Right ventricle myocardium superior (tissue), 1 donor: ENCODE measurements at places on chromosomes 13 and 19. TPM values are rescaled to one million over a fixed set of nuclear protein-coding genes. Genes with fewer than 3 reads are reported as not detected.
A peak's percentile ranks its signal among the peaks of the same experiment; 100 is the strongest.

DNA sequence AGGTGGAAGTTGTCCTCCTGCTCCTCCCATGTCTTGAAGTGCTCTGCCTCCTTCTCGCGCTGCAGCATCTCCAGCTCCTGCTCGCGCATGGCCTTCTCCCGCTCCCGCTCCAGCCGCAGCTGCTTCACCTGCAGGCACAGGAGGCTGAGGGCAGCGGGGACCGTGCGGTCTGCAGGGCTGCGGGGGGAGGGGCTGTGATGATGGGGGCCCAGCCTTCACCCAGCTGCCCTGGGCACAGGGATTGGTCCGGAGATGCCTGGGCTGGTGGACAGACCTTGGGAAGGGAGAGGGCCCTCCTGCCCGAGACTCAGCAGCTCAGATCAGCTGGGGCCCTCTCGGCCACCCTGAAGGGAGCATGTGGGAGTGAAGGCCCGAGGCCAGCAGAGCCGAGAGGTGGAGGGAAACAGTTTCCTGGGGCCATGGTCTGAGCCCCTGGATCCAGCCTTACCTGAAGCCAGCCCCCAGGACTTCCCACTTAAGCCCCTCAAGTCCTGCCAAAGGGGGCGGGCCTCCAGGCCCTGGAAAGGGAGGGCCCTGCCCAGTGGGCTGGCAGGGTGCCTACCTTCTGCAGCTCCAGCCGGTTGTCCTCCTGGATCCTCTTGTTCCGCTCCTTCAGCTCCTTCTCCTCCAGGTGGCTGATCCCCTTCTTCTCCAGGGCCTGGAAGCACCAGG, 6.3 kb downstream of the CACTIN start:
- no peak for DNase-seq

- no peak for DNase-seq
These were observed 218.7 kb downstream of the KCTD12 start for GRCh38 chr13:76667551-76667950.

- DNase-seq, result no peak
These were observed 49.4 kb upstream of the RNF113B start for GRCh38 chr13:98226496-98226895.

GRCh38 chr13:33147832-33148231, 131.6 kb downstream of the KL start:
- no peak for DNase-seq

- no peak for DNase-seq
These were observed 19.3 kb downstream of the EDDM13 start for GRCh38 chr19:56291867-56292266.

Gene DNASE2
- 16.9 TPM for total RNA-seq

GRCh38 chr19:53927739-53928138, 18.7 kb downstream of the CACNG7 start:
- no peak for DNase-seq

Gene CEP89
- total RNA-seq, result 7.7 TPM

- DNase-seq, result peak; percentile 75
These were observed 4.1 kb downstream of the DLL3 start for GRCh38 chr19:39502640-39503417.

- no peak for DNase-seq
These were observed 9.8 kb downstream of the AP1M1 start for GRCh38 chr19:16207490-16208025.

DNA sequence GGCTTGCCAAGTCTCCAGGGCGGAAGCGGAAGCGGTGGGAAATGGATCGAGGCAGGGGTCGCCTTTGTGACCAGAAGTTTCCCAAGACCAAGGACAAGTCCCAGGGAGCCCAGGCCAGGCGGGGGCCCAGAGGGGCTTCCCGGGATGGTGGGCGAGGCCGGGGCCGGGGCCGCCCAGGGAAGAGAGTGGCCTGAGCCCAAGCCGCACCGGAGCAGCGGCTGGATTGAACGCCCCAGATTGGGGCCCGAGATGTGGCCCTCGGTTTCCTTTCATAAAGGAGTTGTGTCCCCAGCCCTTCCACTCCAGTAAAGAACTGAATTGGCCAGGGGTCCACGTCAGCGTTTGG, 548 bp upstream of the P2RY11 start:
- no peak for DNase-seq

DNA sequence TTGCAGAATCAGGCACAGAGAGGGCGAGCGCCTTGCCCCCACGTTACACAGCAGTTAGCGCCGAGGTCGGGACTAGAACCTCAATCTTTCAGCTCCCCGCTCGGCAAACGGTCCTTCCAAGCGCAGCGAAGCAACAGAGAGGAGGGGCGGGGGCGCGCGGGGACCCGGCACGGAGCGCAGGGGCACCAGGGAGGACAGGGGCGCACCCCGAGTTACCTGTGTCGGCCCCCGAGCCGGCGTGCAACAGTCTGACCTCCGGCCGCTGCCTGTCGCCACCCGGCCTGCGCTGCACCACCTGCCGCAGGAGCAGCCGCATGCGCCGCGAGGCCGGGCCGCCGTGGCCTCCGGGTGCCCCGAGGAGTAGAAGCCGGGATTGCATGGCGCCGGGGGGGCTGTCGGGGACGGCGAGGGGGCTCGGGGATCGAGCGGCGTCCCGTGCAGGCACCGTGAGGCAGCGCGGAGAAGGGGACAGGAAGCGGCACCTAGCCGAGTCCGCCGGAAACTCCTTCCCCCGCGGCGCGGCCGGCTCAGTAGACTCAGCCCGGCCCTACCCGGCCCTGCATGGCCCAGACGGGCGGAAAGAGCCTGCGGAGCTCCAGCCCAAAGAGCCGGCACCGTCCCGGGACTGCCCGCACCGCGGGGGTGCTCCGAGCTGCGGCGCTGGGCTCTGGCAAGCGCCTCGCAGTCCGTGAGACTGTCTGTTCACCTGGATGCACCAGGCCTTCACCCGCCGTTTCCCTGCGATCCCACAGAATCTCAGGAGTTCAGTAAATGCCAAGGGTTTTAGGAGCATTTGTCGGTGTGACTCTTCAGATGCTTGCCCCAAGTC, at the start of gene VWA8:
Gene VWA8 (minus strand): TSS at position 473 of the 829 bp plus-strand sequence. CDS start 94 bp downstream, at position 379.
- peak; percentile 89 for DNase-seq

Gene MAG
- total RNA-seq, result not detected

DNA sequence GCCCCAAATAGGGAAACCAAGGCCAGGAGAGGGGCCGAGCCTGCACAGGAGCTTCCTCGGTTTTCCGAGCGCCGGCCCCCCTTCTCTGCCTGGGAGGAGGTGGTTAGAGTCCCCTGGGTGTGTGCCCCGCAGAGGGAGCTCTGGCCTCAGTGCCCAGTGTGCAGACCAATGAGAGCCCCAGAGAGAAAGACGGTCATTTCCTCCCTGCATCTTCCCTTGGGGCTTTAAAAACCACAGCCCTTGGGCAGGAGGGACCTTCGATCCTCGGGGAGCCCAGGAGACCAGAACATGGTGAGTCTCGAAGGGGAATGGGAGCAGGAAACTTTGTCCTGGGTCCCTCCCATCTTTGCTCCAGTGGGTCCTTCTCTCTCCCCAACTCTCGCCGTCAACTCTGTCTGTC, at the start of gene C5AR1:
Gene C5AR1 (plus strand): TSS at position 254 of the 400 bp plus-strand sequence. CDS start 35 bp downstream, at position 289.
- DNase-seq, result peak; percentile 71

Gene ZNF492
- 0.11 TPM for total RNA-seq

Gene NLRP5
- total RNA-seq, result not detected

- DNase-seq, result no peak
These were observed 86.3 kb downstream of the RNASEH2B start for GRCh38 chr13:50995854-50996253.
